IPS-NIHi11 (cell line): ENCODE measurements at places on chromosomes 12 and 14.
A peak's percentile ranks its signal among the peaks of the same experiment; 100 is the strongest.

- no peak for DNase-seq
Observed at GRCh38 chr12:94218233-94218632, 69.9 kb downstream of the PLXNC1 start.

DNA sequence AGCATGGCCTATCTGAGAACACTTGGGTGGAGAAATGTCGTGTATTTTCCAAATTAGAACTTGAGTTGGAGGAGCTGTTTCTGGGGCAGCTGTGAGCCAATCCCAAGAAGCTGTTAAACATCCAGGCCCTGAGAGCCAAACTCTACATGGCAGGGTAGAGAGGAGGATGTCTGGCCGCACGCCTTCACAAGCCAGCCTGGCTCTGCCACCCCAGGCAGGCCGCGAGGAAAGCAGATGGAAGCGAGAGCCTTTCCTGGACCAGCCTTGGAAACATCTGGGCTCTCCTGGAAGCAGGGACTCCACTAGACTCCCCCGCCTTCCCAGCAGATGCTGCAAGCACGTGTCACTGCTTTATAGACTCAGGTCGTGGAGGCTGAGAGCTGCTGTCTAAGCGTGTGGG, 312.8 kb upstream of the FKBP4 start:
- no peak for DNase-seq

DNA sequence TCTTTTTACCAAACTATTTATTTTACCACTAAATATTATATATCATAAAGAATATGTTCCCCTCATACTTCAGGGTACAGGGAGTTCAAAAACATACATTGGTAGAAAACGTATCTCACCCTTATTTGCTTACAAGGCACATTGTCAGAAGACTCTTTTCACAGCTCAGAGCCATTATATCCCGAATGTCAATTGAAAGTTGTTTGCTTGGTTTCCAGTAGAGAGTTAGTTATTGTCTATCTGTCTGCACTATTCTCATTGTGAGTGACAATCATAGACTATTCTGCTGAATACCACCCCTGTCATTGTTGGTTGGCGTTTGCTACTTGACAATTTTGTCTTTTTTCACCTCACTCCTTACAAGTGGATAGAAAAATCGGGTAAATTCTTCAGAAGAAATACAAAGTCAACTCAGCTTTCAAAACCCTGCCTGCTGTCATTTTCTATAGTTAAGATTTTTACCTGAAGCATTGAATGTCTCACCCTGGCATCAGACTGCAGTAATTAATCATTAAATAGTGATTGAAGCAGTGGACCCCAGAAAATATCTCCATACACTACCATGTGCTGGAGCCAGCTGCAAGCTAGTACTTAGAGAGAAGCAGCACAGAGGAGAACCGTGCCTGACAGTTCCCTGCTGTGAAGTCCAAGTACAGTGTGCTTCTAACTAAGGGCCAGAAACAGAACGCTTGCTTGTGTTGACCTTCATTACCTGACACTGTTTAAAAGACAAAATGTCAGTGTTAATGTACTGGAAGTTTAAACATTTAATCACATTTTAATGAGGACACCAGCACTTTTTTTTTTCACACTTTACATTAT, 510.6 kb downstream of the RERGL start:
- peak; percentile 12 for DNase-seq

DNA sequence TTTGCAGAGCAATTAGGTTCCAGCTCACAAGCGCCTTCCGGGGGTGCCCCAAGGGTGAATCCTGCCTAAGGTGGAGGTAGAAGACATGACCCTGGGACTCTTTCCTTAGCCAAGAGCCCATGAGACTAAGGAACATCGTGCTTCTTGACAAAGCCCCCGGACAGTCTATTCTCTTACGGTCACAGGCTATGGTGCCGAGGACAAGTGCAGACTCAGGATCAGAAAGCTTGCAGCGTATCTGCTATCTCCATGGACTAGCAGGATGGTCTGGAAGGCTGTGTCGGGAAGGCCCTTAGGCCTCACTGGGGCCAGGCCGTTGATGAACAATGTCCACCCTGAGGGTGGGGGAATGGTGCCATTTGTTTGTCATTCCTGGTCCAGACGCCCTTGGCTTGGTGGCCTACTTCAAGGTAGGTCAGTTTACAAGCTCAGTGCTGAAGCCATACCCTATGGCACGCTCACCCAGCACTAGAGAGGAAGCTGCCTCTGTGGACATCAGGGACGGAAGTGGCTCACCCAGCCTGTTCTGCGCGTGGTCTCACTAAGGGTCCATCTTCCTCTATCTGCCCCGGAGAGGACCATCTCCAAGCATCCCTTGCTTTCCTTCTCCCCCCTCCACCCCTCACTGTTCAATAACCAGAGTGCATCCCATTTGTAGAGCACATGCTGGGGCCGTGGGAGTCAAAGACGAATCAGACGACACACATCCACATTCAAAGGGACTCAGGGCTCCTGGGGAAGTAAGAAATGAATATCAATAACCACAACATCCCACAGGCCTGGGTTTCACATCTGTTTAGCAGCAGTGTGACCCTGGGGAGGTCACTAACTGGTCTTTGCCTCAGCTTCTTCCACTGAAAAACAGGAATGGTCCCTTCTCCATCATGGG, 45.0 kb upstream of the IQSEC3 start:
- no peak for DNase-seq

- peak; percentile 63 for DNase-seq
Observed at GRCh38 chr14:94681300-94682060, 69.3 kb downstream of the SERPINA3 start.

GRCh38 chr12:31631809-31632208, 27.7 kb upstream of the ETFBKMT start:
- no peak for DNase-seq

DNA sequence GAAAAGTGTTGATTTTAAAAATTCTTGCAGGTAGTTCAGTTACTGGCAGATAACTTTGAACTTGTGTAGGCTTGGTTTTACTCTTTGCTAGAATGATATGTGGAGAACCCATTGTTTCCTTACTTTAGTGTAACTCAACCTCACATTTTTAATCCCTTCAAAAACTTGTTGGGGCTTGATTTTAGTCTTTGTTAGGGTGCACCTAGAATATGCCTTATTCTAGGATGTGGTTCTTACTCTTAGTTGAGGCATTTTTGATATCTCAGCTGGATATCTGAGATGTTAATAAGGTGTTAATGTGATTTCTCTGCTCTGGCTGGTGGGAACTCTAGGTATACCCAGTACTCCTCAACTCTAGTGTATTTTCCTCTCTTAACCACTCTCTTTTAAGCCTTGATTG, 10.0 kb downstream of the MNAT1 start:
- DNase-seq = no peak

GRCh38 chr12:85866986-85867776, 6.9 kb upstream of the NTS start:
- DNase-seq = peak; percentile 49
